Fibroblast of skin of back (primary cell): ENCODE measurements at places on chromosomes 1 and 21.
A peak's percentile ranks its signal among the peaks of the same experiment; 100 is the strongest.

- no peak for DNase-seq
Observed at GRCh38 chr1:980602-981395, 1.1 kb downstream of the PERM1 start.

- no peak for DNase-seq
Observed at GRCh38 chr1:5757187-5757805, 234.9 kb downstream of the NPHP4 start.

GRCh38 chr1:204072931-204073836 lies at the start of gene SOX13:
SOX13 (plus strand) TSS chr1:204073115; CDS start chr1:204112916, 39,801 bp downstream.
- DNase-seq: peak; percentile 88

DNA sequence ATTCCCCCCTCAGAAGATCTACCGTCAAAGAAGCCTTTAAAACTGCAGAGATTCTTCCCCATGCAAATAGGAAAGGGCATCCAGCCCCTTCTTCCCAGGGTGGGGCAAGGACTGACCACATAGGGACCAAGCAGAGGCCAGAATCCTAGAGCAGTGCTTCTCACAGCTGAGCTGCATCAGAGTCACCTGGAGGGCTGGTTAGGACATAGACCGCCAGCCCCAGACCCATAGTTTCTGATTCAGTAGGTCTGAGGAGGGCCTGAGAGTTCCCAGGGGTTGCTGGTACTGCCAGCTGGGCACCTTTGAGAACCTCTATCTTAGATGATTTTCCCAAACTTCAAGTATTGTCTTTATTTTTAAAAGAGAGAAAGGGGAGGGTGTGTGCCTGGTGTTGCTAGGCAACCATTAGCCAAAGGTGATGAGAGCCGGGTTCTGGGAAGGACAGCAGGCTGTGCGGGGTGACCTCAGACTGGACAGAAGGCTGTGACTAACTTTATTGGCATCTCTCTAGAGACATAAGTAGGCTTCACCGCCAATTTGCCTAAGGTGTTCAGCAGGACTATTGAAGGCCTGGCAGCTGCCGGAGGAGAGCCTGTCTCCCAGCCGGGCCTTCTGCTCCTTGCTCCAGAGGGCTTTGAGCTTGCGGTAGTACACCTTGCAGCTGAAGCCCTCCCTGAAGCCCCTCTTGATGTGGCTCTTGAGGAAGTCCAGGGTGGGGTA lies 3.0 kb downstream of the SPATA46 start:
- no peak for DNase-seq

DNA sequence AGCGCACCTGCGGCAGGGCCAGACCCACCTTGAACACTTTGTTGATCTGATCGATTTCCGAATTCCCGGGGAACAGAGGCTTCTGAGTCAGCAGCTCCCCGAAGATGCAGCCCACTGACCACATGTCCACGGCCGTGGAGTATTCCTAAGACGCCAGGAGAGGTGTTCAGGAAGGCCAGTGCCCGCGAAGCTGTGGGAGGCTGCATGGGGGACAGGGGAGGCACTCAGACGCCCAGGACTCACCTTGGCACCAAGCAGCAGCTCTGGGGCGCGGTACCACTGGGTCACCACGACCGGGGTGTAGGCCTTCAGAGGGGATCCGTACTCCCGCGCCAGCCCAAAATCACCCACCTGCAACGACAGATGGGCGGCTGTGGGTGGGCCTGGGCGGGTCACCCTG lies 11.2 kb upstream of the SLC35E2B start:
- DNase-seq: no peak

- no peak for DNase-seq
Observed at GRCh38 chr1:80202118-80202517, 1195.6 kb upstream of the ADGRL4 start.

GRCh38 chr1:31434101-31434871 lies 21.3 kb downstream of the SERINC2 start:
- no peak for DNase-seq

DNA sequence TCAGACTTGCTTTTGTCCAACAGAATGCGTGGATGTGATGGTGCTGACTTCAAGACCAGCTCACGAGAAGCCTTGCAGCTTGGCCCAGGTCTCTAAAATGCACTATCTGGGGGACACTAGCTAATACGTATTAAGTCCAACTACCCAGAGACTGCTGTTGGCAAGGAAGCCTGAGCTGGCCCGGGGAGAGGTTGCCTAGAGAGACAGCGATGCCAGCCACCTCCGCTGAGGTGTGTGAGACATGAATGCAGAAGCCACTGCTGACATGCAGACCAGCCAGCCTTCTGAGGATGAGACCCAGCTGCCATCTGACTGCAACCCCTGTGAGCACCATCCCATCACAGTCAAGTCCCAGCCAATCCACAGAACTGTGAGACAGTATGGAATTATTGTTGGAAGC lies 32.5 kb downstream of the THAP3 start:
- no peak for DNase-seq

DNA sequence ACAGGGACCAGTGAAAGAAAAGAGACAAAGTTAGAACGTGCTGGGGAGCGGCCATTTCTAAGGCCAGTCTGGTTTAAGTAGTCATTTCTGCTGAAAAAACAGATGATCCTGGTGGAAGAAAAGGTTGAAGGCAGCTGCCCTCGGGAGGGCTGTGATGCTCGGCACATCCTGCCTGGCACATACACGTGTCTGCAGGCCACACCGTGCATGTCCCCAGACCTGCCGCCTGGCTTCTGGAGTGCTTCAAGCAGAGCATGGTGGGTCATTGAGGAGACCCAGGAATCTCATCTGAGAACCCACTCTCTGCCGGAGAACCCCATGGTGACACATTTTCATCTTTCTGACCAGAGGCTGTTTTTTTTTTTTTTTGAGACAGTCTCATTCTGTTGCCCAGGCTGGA lies 32.4 kb downstream of the IFNAR1 start:
- DNase-seq: no peak

GRCh38 chr1:238779716-238780115 lies 606.7 kb upstream of the CHRM3 start:
- peak; percentile 1 for DNase-seq

- no peak for DNase-seq
Observed at GRCh38 chr1:53559854-53560580, 100.8 kb downstream of the DMRTB1 start.

DNA sequence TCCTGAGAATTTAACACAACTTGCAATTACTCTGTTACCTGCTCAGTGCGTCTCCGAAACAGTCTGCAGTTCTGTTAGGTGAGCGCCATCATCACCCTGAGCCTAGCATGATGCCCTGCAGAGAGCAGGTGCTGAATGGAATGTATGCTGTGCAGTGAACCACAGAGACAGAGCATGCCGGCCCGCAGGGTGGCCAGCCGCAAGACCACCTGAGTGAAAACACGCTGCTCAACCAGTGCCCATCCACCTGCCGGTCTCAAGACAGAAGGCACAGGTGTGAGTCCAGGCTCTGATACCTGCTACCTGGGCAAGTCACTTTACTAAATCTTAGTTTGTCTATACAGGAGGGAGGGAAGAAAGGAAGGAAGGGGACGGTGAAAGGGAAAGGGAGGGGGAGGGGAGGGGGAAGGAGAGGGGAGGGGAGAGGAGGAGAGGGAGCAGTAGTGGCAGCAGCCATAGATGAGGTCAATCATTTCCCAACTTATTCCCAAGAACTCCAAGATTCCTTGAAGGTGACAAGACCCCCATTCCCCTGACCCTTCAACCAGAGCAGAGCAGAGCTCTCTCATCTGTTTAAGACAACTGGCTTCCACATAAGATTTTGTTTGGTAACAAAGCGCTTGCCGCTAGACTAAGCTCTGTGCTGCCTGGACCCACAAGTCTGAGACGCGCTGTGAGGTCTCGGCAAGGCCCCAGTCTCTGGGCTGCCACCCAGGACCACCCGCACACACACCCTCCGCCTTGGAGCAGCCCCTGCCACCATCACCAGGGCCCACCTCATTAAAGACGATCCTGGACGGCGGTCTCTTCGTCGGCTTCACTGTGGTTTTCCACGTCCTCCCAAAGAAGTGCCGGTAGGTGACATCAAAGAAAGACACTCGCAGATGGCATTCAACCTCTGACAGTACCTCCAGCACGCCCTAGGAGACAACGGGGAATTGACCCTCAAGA lies 14.5 kb downstream of the NPHP4 start:
- DNase-seq: no peak

- DNase-seq: no peak
Observed at GRCh38 chr1:69175053-69175452, 392.7 kb upstream of the LRRC7 start.

GRCh38 chr1:156126043-156126629 lies 11.6 kb downstream of the LMNA start:
- peak; percentile 99 for DNase-seq

DNA sequence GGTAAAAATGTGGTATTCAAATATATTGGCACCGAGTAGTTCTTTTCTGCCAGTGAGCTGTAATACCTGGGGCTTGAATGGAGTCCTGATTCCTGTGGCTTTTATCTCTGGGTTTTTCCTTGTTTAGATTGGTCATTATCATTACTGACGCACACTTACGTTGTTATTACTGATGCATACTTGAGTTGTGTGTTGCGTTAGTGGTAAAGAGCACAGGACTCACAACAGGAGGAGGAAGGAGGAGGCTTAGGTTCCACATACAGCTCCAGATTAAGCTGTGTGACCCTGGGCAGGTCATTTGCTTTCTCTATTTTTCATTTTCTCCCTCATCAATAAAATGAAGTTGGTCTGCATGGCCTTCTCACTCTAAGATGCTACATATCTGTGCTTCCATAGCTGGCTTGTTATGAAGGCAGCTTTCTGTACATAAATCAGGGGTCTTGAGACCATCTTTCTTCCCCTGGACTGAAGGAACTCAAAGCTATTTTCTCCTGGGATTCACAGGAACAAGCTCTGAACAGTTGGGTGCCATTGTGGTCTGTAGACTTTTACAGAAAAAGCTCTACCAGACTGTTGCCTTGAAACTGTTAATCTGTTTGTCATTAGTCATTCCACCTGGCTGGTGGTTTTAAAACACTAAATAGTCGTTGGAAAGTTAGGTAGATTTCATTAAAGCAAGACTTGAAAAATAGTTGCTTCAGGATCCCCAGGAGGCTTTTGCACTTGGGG lies 5.6 kb downstream of the ARID1A start:
- no peak for DNase-seq

DNA sequence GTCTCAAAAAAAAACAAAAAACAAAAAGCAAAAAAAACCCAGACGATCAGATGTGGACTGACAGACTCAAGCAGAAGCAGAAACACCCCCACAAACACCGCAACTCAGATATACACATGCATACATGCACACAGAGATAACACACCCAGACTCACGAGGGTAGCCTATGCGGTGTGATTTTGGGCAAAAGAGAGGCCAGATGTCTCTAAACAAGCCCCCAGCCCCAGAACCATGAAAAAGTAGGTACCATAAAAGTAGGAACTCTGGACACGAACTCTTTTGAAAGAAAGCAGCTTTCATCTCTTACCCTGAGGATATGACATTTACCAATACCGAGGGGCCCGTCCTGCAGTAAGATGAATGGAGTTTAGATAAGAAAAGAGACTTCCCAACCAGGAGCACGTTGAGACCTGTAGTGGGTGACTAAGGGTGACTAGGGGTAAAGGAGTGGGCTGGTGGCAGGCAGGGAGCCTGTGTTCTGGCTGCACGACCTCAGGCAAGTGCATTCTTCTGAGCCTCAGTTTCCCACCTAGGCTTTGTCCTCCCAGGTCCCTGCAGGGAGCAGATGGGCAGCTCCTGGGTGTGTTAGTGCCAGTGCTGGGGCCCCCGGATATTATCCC lies 1.5 kb upstream of the TINAGL1 start:
- no peak for DNase-seq

- no peak for DNase-seq
Observed at GRCh38 chr1:21126324-21126723, 50.4 kb downstream of the EIF4G3 start.

- DNase-seq: peak; percentile 86
Observed at GRCh38 chr1:78303620-78304019, 187.2 kb upstream of the PTGFR start.

GRCh38 chr1:52659356-52659755 lies 26.4 kb downstream of the SHISAL2A start:
- DNase-seq: no peak

GRCh38 chr1:200153277-200154055 lies 126.0 kb downstream of the NR5A2 start:
- no peak for DNase-seq

GRCh38 chr1:152997901-152998300 lies 3.6 kb upstream of the SPRR3 start:
- DNase-seq: no peak

DNA sequence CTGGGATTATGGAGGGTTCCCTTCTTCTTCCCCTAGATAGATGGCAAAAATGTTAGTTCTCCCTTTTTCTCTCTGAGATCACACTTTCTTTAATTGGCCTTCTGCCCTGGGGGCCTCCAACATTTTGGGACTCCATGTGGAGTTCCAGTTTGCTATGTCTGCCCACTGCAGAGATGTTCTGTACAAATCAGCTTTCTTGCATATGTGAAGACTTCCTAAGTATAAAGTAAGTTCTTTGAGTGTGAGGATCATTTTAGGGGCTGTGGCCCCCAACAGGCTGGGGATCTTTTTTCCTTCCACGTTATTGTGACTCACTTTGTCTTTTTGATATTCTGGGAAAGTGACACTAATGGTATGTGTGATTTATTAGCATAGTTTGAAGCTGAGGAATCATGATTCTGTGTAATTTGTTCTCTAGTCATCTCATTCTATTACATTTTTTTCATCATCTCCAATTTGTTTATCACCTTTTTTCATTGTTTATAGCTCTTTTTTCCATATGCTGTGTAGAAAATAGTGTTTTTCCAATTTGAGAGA lies 48.2 kb downstream of the HHAT start:
- peak; percentile 70 for DNase-seq

- peak; percentile 16 for DNase-seq
Observed at GRCh38 chr21:37547615-37548200, 181.1 kb downstream of the DYRK1A start.

DNA sequence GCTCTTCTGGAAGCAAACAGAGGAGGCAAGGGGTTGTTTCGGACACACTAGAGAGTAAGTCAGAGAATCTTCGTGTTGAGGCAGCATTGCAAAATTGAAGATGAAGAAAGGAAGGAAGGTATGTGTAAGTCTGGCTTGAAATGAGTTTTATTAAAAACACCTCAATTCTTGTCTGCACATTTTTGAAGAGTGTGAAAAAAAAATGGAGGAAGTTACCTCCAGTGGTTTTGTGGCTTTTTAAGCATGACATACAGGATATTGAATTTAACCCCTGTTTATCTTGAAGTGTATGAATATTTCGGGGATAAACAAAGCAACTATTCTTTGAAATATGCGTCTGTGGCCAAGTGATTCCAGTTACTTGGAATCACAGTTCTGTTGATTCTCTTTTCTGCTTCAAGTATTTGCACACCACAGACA lies 203.2 kb upstream of the SGIP1 start:
- DNase-seq: peak; percentile 60

DNA sequence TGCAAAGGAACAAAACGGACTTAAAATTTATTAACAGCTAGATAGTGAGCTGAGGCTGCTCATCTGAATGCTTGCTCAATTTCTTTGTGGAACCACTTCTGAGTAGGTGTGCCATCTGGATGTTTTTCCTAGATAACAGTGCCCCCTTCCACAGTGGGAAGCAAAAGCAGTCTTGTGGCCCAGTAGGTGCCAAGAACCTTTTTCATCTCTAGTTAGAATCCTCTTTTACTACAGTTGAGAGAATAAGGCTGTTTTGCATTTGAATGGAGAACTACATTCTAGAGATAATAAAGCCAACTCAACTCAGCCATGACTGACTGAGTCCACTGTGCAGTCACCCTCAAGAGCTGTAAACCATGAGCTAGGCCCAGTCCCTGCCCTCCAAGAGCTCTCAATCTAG lies 13.3 kb downstream of the F3 start:
- DNase-seq: no peak
